ENCODE measurements at places on chromosomes 3 and 15. TPM values are rescaled to one million over a fixed set of nuclear protein-coding genes. Genes with fewer than 3 reads are reported as not detected.

Gene C3orf70
- 0.64 TPM for total RNA-seq

DNA sequence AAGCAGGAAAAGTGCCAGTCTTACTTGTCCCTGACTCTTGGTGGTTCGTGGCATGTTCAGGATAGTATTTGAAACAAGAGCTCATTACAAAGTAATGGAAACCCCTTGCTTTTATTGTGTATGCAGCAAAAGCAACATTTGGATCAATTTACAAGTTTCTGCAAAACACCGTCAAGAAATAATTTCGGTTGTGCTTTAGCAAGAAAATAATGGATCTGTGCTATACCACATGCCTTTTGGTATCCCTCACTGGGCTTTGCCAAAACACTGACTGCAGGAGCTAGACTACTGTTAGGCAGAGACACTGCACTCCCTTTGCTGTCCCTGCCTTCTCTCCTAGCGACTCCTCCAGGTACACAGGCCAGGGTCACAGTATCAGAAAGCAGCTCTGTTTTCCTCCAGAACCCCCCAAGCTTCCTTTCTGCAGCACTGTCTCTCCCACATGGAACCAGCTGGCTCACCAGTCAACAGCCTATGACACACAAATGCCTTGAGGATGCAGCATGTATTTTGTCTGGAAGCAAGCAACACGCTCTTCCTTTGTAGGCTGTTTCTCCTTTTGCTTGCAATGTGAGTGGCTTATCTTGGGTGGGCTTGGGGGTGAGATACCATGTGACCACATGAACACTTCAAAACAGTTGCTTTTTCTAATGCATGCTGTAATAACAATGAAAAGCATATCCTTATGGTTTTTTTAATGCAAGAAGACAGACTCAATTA lies 111.4 kb downstream of the PGPEP1L start:
- H3K27ac ChIP-seq, result peak overlapping the region; percentile 29
- peaks cover 26% of the 10 kb centered on the region for H3K4me1 ChIP-seq
- no peak overlapping the region for H3K4me3 ChIP-seq
- H3K36me3 ChIP-seq, result peaks cover 22% of the 10 kb centered on the region

GRCh38 chr15:98648654-98649471 lies 524 bp downstream of the IGF1R start:
- DNase-seq, result peak; percentile 57
- no peaks in the 10 kb centered on the region for H3K27me3 ChIP-seq
- H3K27ac ChIP-seq, result peak overlapping the region; percentile 93

- H3K27me3 ChIP-seq, result no peaks in the 10 kb centered on the region
- peaks cover 43% of the 10 kb centered on the region for H3K4me1 ChIP-seq
- no peak overlapping the region for H3K4me3 ChIP-seq
- no peak for DNase-seq
- peak overlapping the region; percentile 71 for H3K27ac ChIP-seq
These were observed 362.2 kb downstream of the RBMS3 start for GRCh38 chr3:29643034-29643425.

Gene SOX14
- 0.70 TPM for total RNA-seq

Gene NOX5
- total RNA-seq, result not detected

DNA sequence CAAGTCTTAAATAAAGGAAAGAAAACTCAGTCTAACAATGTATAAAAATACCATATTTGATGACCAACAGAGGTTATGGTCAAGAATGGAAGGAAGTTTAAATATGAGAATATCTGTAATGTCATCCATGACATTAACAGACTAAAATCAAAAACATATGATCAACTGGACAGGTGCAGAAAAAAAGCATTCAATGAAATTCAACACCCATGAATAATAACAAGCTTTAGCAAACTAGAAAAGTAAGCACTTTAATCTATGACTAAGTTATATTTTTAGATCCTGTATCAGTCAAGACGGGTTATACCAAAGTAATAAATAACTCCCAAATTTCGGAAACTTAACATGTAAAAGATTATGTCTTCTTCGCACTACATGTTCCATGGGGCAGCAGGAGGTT lies 61.8 kb downstream of the CFAP20DC start:
- no peaks in the 10 kb centered on the region for H3K36me3 ChIP-seq
- no peaks in the 10 kb centered on the region for H3K27me3 ChIP-seq
- H3K27ac ChIP-seq, result no peak overlapping the region
- no peak overlapping the region for H3K4me3 ChIP-seq
- DNase-seq, result no peak
- H3K4me1 ChIP-seq, result peaks cover 2% of the 10 kb centered on the region

DNA sequence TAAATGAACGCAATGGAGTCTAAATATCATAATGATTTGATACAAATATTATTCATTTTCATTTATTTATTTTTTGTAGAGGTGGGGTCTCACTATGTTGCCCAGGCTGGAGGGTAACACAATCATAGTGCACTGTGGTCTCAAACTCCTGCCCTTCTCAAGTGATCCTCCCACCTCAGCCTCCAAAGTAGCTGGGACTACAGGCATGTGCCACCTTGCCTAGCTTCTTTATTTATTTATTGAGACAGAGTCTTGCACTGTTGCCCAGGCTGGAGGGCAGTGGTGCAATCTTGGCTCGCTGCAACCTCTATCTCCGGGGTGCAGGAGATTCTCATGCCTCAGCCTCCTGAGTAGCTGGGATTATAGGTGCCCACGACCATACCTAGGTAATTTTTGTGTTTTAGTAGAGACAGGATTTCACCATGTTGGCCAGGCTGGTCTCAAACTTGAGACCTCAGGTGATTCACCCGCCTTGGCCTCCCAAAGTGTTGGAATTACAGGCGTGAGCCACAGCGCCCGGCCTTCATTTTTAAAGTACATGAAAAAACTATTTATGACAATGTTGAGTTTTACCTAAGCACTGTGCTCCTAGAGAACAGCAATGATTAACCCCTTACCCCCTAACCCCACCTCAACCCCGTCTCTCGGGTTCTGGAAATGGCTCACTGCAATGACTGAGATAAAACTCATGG lies 4.0 kb upstream of the AEN start:
- H3K27ac ChIP-seq, result no peak overlapping the region
- DNase-seq, result no peak

Gene GOLGA8S
- 0.22 TPM for total RNA-seq

DNA sequence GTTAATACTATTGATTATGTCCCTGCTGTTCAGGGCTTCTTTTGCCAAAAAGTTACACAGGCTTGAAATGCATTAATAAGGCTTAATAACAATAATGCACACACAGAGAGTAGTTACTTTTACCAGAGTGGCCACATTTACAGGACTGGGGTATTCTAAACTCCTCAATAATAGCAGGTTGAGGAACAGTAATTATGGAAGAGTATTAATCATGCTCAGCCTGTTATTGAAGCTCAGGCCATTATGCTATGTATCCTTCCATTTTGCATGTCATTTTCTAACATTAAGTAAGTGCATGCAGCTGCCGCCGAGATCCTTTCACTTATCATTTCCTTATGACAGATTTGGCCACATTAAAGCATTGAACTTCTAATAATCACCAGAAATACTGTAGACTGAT lies 5.7 kb downstream of the ARRDC4 start:
- no peak overlapping the region for H3K4me3 ChIP-seq
- peaks cover 5% of the 10 kb centered on the region for H3K27me3 ChIP-seq
- H3K36me3 ChIP-seq, result peaks cover 15% of the 10 kb centered on the region
- no peak for DNase-seq

Gene CYP1A1
- total RNA-seq, result 0.23 TPM

Gene GASK1A
- total RNA-seq, result 7.7 TPM

GRCh38 chr15:75043509-75044257 lies 20.3 kb downstream of the PPCDC start:
- H3K4me1 ChIP-seq, result peaks cover 7% of the 10 kb centered on the region
- no peaks in the 10 kb centered on the region for H3K27me3 ChIP-seq
- no peak overlapping the region for H3K4me3 ChIP-seq
- no peak for DNase-seq
- H3K27ac ChIP-seq, result no peak overlapping the region

Gene NEDD4
- 3.8 TPM for total RNA-seq

Gene SENP8
- total RNA-seq, result 6.3 TPM

- H3K4me3 ChIP-seq, result no peak overlapping the region
- H3K4me1 ChIP-seq, result peaks cover 7% of the 10 kb centered on the region
- peaks cover 18% of the 10 kb centered on the region for H3K36me3 ChIP-seq
- H3K27me3 ChIP-seq, result peaks cover 4% of the 10 kb centered on the region
These were observed 16.9 kb upstream of the FAM3D start for GRCh38 chr3:58683466-58683865.

Gene CP
- total RNA-seq, result 1.1 TPM

Gene AADACL2
- not detected for total RNA-seq

DNA sequence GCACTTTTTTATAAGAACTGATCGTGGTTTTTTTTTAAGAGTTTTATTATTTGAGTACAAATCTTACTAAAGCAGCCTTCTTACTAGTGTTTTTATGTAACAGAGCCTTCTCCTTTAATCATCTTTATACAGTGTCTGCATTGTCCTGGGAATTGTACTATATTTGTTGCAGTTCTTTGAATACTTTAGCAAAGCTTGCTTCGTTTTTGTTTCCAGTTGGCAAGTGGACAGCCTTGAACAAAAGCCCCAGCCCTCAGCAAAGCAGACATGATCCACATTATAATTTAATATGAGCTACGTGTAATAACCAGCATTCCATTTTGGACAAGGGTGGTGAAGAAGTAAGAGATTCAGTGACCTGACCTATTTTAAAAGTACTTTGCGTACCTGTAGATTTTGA lies 112.2 kb upstream of the FLNB start:
- no peak for DNase-seq
- H3K4me1 ChIP-seq, result no peaks in the 10 kb centered on the region
- H3K36me3 ChIP-seq, result no peaks in the 10 kb centered on the region
- no peaks in the 10 kb centered on the region for H3K27me3 ChIP-seq
- no peak overlapping the region for H3K27ac ChIP-seq
- H3K4me3 ChIP-seq, result no peak overlapping the region

Gene FOXL2
- 1.4 TPM for total RNA-seq

DNA sequence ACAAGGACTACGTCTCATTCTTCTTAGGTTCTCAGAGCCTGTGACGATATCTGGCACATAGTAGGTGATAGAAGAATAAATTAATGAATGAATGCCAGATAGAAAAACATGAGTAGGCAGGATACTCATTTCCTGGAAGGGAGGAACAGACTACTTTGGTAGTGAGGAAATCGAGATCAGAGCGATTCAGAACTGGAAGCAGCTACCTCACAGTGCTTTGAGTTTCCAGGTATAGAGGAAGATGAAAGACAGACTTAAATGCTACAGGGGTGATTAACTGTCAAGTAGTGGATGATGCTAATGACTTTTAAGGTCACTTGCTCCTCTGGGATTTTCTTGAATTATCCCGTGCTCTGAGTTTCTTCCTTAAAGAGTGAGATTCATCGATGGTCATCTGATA lies 951.5 kb upstream of the CFAP20DC start:
- no peak overlapping the region for H3K4me3 ChIP-seq
- H3K27ac ChIP-seq, result no peak overlapping the region
- H3K27me3 ChIP-seq, result no peaks in the 10 kb centered on the region

DNA sequence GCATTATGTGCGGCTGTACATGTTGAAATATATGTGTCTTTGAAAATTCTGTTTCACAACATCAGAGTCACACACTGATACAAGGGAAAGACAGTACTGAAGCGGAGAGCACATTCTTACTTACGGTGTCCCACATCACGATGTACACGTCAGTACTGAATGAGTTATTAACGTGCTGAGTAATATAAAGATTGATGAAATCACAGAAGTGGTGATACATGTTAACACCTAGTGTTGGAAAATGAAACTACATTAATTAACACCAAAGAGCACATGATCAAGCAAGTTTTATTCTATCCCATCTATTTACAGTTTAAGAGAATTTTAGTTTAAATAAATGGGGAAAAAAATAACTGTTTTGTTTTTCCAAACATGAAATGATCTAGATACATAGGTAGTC lies 15.6 kb downstream of the EOGT start:
- peak overlapping the region; percentile 54 for H3K27ac ChIP-seq
- no peak for DNase-seq
- no peaks in the 10 kb centered on the region for H3K4me1 ChIP-seq
- no peak overlapping the region for H3K4me3 ChIP-seq
- peaks cover 63% of the 10 kb centered on the region for H3K36me3 ChIP-seq
- H3K27me3 ChIP-seq, result no peaks in the 10 kb centered on the region

GRCh38 chr15:32743411-32744140 lies 25.8 kb downstream of the GREM1 start:
- H3K4me3 ChIP-seq, result no peak overlapping the region
- no peaks in the 10 kb centered on the region for H3K27me3 ChIP-seq
- H3K4me1 ChIP-seq, result peaks cover 17% of the 10 kb centered on the region
- H3K27ac ChIP-seq, result no peak overlapping the region
- DNase-seq, result no peak

- no peak overlapping the region for H3K4me3 ChIP-seq
- H3K27ac ChIP-seq, result peak overlapping the region; percentile 66
- peaks cover 63% of the 10 kb centered on the region for H3K4me1 ChIP-seq
These were observed 498.2 kb downstream of the PYDC2 start for GRCh38 chr3:191958980-191959671.

Gene SEMA5B
- 20.7 TPM for total RNA-seq

DNA sequence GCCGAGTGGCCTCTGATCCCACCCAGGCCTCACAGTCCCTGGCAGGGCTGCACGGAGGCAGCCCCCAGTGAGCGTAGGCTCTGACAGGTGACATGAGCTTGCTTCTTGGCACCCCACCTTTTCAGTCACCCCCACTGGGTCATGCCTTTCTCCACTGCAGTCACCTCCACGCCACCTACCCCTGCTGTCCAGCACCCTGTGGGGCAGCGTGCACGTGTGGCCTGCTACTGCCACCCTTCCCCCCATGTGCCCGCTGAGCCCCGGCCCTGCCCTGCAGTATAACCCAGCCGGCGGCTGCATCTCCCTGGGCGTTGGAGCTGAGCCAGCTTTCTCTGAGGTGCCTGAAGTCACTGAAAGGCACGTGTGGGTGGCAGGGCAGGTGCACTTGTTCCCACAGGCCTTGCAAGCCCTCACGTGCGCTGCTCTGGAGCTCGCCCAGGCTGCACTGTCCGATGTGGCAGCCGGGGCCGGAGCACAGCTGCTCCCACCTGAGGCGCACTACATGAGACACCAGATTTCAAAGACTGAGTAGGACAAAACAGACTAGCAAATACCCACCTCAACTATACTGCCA lies 65.6 kb downstream of the NIPA2 start:
- DNase-seq, result no peak
- peaks cover 46% of the 10 kb centered on the region for H3K36me3 ChIP-seq
- no peak overlapping the region for H3K4me3 ChIP-seq
- H3K4me1 ChIP-seq, result no peaks in the 10 kb centered on the region
- no peak overlapping the region for H3K27ac ChIP-seq

DNA sequence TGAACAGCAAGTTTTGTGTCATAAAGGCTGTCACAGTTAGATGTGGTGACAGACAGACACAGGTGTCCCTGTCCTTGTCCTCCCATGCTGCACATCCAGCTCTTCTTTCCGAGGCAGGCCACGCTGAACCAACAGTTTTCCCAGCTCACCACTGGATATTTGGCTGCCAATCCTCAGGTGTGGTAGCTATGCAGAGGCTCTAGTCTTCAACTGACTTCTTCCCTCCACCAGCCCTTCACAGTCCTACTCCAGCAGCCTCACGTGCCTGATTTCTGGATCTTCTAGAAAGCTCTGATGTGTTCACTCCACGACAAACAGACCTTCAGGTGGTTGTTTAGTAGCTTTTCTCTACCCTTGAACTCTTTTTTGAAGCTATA lies 145.5 kb downstream of the UACA start:
- no peaks in the 10 kb centered on the region for H3K27me3 ChIP-seq
- no peak overlapping the region for H3K27ac ChIP-seq
- no peak for DNase-seq
- H3K4me1 ChIP-seq, result peaks cover 18% of the 10 kb centered on the region

Gene SLC12A6
- total RNA-seq, result 14.7 TPM

GRCh38 chr3:42033741-42034140 lies 57.4 kb upstream of the TRAK1 start:
- H3K36me3 ChIP-seq, result 0 out of 2 replicates have a peak, but pooled peaks cover 12% of the 10 kb centered on the region
- H3K27ac ChIP-seq, result peak overlapping the region; percentile 44
- no peak overlapping the region for H3K4me3 ChIP-seq
- H3K27me3 ChIP-seq, result no peaks in the 10 kb centered on the region
- peaks cover 26% of the 10 kb centered on the region for H3K4me1 ChIP-seq
- no peak for DNase-seq

Data from WTC11 (cell line).